ENCODE measurements at places on chromosomes 3 and 15.

- DNase-seq = no peak
These were observed 166.2 kb downstream of the CHDH start for GRCh38 chr3:53680028-53680427.

DNA sequence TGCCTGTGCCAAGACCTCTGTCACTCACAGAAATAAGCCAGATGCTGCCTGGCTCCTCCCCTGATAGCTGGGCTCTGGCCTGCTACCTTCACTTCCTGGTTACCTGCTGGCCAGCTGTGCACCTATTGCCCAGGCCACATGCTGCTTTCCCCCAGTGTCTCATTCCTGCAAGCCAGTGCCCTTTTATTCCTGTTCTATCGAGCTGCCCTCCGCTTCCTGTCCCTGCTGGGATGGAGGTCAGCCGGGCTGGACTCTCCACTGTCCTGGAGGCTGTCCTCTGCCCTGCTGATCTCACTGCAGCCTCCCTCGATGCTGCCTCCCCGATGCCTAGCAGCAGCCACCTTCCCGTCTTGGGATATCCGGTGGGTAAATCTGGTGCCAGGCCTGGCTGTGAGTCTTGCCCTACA, 37.0 kb upstream of the SNRPA1 start:
- DNase-seq = no peak

GRCh38 chr3:146035366-146035765, 125.6 kb downstream of the PLOD2 start:
- no peak for DNase-seq

DNA sequence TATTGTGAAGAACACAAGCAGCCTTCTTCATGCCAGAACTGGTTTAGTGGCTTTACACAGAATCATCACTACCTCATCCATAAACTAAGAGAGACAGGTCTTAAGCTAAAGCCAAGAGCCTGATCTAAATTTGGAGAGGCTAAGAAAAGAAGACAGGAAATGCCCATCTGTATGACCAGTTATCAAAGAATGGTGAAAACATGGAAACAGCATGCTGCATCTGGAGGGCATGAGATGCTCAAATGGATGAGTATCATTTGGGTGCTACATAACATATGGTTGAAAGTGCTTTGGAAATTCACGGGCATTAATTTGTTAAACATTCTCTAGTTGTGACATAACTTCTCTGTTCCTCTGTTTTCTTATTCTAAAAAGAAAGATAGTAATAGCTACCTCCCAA, 112.5 kb downstream of the CPNE4 start:
- no peak for DNase-seq

- DNase-seq = no peak
These were observed 106.8 kb upstream of the SLC6A11 start for GRCh38 chr3:10709110-10709781.

GRCh38 chr3:31882895-31883294, 98.2 kb downstream of the OSBPL10 start:
- DNase-seq = no peak

DNA sequence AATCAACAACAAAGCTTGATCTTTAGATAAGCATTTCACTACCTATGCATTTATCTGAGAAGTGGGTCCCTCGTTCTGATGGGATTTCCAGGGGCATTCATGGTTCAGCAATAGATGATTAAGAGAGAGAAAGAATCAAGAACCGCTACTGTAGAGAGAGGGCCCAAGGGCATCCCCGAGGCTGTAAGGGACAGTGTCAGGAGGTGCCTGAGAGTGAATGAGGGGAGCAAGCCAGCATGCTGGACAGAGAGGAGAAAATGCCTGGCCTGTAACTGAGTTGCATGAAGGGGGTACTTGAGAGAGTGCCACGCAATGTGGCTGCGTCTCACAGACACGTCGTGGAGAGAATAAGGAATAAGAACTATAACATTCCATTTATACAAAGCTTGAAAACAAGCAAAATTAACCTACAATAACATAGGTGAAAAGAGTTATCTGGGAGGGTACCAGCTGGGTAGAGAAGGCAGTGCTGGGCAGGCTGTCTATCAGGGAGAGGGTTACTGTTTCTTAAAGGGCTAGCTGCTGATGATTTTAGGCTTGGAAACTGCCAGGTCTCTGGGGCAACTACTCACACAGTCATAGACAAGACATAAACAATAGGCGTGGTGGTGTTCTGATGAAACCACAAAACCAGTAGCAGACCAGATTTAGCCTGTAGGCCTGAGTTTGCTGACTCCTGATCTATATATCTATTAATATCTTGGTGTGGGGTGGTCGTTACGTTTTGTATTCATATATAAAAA, 374.6 kb upstream of the CFAP20DC start:
- DNase-seq = no peak

DNA sequence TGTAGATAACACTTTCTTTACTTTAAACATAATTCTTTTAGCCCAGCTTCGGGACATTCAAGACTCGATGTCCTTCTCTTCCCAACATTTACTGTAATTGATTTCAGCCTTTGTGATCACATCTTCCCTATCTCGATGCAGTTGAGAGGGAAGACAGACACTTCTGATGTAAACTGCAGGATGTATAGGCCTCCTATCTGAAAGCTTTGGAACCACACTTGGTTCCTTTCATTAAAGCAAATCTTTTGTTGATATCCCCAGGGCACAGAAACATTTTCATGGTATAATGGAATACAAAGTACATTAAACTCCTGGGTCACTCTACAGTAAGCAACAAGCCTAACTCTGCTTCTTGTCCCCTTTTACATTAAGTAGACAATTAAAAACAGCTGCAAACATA, 6.4 kb downstream of the GRM7 start:
- no peak for DNase-seq

DNA sequence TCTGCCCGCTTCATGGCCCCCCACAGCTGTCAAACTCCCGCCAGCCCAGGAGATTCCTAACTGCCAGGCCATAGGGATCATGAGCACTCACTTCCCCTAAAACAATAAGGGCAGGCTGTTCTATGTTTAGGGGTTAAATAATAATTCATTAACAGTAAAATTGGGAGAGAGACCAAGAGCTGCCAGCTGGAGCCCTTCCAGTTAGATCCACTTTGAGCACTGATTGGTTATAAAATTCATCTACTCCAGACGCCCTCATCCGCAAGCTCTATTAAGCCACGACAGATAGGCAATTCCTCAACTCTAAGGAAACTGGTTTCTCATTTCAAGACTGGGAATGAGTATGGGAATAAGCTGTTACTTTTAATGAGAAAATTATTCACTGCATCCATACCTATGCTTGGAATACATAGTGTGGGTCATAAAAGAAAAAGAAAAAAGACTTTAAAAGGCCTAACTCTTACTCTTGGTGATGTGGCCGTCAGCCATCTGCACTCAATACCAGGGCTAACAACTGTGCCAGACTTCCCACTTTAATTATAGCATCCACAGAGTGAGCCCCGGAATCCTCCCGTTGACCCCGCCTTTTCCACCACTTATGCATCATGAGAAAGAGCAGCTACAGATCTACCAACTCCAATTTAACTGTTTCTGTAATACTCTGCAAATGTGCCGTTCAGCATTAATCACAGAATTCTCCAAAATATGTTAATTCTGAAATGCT, 44.5 kb downstream of the IL17RD start:
- no peak for DNase-seq

DNA sequence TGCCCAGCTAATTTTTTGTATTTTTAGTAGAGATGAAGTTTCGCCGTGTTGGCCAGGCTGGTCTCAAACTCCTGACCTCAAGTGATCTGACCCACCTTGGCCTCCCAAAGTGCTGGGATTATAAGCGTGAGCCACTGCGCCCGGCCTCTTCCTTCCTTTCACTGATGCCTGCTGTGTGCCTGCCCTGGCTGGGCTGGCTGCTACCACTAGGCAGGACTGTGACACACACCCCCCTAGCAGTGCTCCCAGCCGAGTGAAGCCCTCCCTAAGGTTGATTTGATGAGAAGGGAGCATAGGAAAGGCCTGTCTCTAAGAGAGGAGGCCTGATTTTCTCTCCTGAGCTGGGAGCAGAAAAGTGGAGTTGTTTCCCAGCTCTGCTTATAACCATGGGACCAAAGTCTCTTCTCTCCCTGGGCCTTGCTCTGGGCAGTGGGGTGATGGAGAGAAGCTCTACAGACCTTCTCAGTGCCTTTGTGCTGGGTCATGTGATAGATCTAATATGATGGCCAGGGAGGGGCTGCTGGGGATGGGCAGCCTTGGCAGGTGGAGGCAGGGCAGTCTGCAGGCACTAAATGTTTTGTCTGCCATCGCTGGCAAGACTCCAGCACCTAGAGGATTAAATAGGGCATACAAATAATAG, 20.1 kb upstream of the SFMBT1 start:
- no peak for DNase-seq

- DNase-seq = no peak
These were observed 203.5 kb downstream of the UBE2E2 start for GRCh38 chr3:23406601-23407000.

DNA sequence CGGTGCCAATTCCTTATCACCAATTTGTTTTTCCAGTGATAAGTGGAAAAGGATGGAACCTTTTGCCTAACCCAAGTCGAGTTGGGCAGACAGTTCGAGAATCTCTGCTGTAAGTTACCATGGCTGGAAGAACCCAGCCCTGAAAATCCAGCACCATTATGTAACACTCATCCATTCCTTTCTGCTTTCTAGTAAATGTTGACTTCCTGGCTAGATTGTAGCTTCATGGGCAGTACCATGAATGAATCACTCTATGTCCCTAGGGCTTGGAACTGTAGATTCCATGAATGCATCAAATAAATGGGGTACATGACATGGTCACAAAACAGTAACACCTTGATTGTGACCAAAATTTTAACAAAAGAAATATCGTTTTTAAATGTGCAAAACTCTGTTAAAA, 14.0 kb downstream of the CHCHD4 start:
- DNase-seq = no peak

- no peak for DNase-seq
These were observed 89.5 kb downstream of the DHX30 start for GRCh38 chr3:47892286-47893040.

DNA sequence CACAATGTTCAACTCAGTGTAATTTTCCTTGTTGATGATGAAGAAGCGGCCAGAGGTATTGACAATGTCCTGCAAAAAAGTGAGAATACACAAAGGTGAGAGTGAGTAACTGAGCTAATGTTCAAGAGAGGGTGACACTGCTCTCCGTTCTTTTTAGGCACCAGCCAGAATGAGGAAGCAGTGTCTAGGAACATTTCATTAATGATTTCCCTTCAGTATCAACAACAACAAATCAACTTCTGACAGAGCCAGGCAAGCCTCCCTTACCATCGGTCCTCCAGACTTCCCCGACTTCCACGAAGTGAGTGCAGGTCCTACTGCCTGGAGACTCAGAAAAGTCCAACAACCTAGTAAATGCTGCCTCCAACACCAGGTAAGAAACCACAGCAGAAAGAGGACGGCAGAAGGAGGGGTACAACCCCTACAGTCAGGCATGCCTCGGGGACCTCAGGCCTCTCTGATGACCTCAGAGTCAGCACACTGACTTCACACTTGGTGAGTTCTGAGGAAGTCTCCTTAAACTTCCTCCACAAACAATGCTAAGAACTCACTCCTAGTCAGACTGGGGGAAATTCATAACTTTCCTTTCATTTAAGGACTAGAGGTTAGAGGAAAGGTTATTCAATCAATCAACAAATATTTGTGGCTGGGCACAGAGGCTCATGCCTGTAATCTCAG, 62.7 kb downstream of the NPTN start:
- no peak for DNase-seq

- DNase-seq = no peak
These were observed 609.5 kb upstream of the UBE2E2 start for GRCh38 chr3:22593638-22594037.

DNA sequence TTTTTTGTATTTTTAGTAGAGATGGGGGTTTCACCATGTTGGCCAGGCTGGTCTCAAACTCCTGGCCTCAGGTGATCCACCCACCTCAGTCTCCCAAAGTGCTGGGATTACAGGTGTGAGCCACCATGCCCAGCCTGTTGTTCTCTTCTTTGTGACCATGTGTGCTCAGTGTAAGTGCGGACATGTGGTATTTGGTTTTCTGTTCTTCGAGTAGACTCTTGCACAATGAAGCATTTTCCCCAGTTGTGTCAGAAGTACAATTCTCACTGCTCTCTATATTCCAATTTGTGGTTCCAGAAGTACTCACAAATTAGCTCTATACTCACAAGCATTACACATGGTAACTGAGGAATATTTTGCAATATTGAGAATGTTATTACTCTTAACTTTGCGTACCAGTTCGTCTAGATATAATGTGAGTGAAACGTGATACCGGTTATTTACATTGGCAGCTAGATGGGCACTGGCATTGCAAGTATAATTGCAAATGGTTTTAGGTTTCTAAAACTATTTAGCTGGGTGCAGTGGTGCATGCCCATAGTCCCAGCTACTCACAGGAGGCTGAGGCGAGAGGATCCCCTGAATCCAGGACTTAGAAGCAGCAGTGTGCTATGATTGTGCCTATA, 34.2 kb upstream of the MTMR14 start:
- no peak for DNase-seq

GRCh38 chr3:162103808-162104207, 607.2 kb downstream of the OTOL1 start:
- DNase-seq = no peak

- no peak for DNase-seq
These were observed 81.1 kb upstream of the MYZAP start for GRCh38 chr15:57510647-57511046.

DNA sequence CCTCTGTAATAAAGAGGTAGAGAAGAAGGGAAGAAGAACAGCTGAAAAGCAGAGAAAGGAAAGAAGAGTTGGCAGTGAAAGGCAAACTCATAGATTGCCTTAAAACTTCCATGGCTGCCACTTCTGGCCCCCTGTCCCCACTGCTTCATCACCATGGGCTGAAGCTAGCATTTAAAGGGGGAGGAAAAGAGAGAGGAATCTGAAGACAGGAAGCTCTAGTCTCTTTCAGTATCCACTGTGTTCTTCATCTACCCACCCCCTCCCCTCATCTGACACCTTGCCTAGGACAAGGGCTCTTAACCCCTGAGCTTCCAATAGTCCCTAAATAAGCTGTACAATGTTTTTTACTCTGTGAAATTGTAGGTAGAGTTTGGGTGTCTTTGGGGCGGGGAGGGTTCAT, 60.6 kb downstream of the ALCAM start:
- DNase-seq = no peak

DNA sequence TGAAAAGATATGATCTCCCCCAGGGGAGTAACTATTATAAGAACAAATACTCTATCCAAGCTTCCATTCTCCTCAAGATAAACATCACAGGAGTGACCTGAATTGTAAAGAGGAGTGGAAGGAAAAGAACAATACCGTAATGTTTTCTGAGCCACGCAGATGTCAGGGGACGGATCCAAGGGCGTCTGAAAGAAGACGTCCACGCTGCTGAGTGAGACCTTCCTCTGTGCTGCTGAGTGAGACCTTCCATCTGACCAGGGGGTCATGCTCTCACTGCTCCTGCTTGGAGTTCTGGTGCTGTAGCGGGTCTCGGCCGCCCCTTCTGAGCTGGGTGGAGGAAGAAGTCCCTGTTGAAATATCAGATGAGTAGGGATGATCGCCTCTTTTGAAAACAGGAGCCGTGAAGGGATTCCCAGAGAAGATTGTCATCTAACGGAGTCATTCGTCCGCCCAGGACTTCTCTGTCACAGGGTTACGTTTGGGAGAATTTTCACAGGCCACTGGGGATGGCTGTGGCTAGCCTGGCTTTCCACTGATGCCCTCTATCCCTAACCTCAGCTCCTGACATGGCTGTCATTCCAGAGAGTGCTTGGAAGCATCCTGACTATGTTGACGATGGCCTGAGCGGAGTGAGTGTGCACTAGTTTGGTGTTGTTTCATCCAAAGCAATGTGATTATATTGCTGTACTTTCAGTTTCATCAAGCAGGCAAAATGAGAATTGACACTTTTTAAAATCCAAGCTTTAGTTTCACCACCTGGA, 184.9 kb downstream of the APBA2 start:
- DNase-seq = no peak

Measured in effector CD8-positive, alpha-beta T cell (primary cell).